ENCODE measurements at places on chromosomes 2 and 18.

GRCh38 chr2:48567671-48568070 is 37.7 kb downstream of the STON1 start:
- DNase-seq = no peak

GRCh38 chr18:54641734-54642133 is 50.7 kb downstream of the DYNAP start:
- DNase-seq = no peak

DNA sequence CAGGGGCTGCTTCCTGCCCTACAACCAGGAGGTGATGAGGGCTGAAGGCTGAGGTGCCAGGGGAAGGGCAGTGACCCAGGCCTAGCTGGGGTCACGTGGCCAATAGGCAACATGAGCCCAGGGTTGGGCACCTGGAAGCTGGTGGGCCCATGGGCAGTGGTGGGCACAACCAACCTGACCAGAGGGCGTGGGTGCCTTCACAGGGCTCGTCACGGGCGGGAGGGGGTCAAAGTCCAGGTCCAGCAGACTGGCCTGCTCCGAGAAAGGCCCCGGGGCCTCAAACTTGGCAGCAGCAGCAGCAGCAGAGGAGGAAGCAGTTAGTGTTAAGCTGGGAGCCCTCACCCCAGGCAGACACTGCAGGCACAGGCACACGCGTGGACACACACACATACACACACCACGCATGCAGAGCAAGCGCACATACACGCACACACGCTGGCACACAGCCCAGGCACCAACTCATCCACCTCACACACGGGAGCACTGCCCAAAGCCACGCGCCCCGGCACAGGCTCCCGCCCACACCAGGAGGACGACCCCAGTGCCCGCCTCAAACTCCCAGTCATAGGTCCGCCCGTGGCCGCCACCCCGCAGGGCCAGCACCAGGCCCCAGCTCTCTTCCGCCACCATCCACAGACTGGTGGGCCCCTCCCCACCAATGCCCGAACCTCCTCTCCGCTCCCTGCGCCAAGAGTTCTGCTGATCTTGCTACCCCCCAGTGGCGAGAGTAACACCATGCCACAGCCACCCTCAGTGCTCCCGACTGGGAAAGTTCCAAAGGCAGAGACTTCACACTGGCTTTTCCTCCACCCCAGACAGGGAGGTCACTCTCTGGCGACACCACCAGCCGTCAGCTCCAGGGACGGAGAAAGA is 53.0 kb downstream of the BIN1 start:
- no peak for DNase-seq

DNA sequence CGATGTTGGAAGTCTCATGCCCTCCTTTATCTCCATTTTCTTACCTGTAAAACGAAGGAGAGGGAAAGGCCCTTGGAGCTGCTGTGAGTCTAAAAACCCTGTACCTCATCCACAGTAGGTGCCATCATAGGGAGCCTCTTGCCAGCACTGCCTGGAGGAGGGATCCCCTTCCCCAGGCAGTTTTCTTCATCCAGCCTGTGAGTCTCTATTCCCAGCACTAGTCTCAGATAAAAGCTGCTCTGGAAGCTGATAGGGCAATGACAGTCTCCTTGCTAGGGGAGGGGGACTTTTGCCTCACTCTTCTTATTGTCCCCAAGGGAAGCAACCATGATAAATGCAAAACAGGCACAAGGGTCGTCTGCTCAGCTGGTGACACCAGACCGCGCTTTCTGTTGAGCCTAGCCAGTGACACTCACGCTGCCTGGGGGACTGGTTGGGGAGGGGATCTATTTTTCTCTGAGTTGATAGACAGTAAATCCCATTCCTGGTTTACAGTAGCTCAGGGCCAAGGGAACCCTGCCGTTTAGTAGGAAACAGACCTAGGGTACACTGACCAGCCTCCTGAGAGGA is 139.5 kb upstream of the NABP1 start:
- DNase-seq = no peak

GRCh38 chr18:48740851-48741485 is 202.1 kb downstream of the CTIF start:
- no peak for DNase-seq

- no peak for DNase-seq
Observed at GRCh38 chr2:33581872-33582271, 17.2 kb downstream of the FAM98A start.

DNA sequence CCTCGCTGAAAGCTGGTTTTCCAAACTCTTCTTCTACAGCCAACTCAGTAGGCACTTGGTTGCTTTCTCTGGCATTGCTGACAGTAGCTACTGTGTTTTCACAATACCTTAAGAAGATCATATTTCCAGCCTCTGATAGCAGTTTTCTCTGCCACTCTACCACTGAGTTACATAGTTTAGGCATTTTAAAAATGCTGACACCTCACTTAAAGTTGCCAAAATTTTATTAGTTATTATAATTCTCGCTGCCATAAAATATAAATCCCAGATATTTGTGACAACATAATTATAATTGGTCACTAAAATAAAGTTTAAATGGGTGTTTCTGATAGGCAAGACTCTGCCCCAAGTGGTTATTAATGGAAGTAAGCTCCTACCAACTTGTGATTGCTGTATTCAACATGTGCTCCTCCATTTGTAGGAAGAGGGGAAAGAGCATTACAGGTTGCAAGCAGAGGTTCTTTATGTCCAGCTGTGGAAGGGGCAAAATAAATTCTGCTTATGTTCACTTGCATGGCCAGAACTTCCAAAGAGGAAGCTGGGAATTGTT is 1202.8 kb downstream of the CNTNAP5 start:
- no peak for DNase-seq

DNA sequence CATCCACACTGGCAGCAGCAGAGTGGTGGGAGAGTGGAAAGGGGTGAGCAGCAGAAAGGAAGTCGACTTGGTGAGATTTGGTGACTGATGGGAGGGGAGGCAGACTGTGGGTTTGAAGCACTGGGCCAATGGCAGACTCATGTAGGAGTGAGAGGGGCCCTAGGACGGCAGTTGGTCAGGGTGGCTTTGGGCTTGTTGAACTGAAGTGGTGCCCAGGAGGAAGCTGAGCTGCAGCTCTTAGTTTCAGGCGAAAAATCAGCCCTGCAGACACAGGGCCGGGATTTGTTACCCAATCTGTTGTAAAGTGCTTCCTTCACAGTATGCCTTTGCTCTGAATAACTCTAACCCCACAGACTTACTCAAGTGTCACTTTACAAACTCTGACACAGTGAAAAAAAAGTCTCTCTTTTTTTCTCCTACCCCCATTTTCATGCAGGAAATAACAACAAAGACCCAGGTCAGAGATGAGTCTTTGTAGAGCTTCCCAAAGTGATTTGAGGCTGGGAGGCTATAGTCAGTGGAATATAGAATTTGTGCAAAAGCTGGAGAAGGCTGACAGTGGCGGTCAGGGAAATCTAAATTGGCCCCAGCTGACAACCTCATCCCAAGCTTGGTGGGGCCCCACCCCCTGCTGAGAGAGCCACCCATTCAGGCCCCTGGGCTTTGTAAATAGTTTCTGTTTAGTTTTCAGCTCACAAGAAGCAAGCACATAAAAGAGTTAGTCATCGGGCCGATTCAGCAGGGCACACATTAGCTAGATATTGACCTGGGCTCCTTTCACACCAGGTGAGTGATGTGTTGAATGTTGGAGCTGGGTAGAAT is 226.9 kb downstream of the VAPA start:
- no peak for DNase-seq

DNA sequence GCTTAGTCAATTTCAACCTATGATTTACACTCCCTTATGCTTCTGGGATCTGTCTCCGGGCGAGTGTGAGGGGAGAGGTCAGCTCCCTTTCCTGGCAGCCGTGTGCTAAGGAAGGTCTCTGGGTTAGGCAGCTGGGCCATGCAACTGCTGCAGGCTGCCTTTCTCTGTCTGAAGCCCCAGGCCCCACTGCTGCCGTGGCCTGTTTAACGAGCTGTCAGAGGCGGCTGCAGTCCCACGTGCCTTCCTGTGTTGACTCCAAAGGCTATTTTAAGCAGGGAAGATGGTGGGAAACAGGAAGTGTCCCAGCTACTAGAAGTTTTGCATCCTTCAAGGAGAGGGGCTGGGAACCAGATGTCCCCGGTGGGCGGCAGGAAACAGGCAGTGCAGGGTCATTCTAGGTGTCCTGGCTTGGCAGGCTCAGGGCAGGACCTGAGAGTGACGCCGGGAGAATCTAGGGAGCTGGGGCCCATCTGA is 186.4 kb downstream of the TNS1 start:
- no peak for DNase-seq

- DNase-seq = no peak
Observed at GRCh38 chr2:206518997-206519396, 75.7 kb downstream of the ADAM23 start.

GRCh38 chr18:8124232-8125146 is 484.7 kb upstream of the RAB12 start:
- DNase-seq = no peak

DNA sequence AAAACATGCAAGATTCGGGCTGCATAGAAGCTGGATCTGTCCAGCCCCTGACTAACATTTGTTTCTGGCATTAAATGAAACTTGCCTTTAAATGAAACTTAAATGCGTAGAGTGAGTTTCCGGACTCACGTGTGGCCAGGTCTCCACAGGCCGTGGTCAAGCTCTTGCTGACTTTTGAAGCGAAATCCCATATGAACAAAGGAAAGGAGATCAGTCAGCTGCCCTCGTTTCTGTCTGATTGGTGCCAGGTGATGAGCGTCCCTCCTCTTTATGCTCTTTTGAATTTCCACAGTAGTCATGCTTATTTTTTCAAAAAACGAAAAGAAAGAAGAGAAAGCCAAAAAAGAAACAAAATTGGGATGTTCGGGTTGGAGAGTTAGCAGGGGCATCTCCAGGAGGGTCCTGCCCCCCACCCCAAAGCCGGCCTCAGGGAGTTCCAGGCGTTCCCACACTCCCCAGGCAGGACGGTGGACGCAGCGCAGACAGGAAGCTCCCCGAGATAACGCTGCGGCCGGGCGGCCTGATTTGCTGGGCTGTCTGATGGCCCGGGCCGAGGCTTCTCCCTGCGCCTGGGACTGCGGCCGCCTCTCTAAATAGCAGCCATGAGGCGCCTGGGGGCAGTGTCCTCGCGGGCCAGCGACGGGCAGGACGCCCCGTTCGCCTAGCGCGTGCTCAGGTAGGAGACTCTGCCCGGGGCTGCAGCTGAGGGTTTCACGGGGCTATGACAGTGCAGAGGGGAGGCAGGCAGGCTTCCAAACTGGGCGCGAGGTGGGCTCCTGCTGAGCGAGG is at the start of gene COLEC11:
COLEC11 (plus strand) TSS at position 620 of the 789 bp plus-strand sequence. CDS start 9,229 bp downstream, outside the sequence.
- no peak for DNase-seq

- no peak for DNase-seq
Observed at GRCh38 chr2:100953406-100954043, 48.6 kb upstream of the RPL31 start.

DNA sequence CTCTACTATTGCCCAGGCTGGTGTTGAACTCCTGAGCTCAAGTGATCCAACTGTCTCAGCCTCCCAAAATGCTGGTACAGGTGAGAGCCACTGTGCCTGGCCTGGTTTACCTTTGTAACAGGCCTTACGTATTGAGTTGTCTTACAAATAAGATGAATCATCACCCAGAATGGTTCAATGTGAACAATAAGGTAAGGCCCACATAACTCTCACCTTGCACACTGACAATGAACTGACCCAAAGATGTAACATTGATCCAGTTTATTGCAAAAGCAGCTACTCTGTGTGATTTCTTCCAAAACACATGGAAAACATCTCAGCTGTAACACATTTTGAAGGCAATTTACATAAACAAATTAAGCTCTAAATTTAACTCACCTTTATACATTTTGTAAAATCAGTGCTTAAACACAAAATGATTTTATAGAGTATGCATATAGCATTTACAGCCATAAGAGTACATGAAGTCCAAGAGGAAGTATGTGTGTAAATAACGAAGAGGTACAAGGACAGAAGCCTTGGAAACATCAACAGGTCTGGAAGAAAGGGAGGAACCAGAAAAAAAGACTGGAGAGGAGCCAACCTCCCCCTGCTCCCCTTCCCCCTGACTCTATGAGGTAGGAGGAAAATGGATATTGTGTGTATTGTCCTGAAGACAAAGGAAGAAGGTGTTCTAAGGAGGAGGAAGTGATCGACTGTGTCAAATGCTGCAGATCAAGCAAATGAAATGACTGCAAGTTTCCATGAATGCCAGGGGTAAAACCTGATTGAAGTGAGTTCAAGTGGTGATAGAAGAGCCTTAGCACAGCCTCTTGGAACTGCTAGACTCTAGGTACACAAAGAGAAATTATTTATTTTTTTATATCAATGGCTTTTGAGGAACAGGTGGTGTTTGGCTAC is 5.6 kb upstream of the WDFY1 start:
- DNase-seq = peak; percentile 19

DNA sequence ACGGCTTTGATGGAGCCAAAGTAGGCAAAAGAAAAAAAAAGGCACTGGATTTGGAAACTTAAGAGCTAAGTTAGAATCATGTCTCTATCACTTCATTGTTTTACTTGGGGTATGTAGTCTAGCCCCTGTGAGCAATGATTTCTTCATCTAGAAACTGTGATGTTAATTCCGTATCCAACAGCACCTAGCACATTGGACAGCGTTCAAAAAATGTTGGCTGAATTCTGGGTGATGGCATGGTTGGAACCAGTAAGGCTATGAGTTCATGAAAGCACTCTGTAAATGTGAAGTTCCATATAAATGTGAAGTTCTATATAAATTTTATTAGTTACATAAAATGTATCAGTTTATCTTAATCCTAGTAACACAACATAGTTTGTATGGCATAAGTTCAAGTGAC is 308.5 kb upstream of the HNMT start:
- DNase-seq = no peak

GRCh38 chr2:124501575-124502152 is 476.6 kb downstream of the CNTNAP5 start:
- no peak for DNase-seq

DNA sequence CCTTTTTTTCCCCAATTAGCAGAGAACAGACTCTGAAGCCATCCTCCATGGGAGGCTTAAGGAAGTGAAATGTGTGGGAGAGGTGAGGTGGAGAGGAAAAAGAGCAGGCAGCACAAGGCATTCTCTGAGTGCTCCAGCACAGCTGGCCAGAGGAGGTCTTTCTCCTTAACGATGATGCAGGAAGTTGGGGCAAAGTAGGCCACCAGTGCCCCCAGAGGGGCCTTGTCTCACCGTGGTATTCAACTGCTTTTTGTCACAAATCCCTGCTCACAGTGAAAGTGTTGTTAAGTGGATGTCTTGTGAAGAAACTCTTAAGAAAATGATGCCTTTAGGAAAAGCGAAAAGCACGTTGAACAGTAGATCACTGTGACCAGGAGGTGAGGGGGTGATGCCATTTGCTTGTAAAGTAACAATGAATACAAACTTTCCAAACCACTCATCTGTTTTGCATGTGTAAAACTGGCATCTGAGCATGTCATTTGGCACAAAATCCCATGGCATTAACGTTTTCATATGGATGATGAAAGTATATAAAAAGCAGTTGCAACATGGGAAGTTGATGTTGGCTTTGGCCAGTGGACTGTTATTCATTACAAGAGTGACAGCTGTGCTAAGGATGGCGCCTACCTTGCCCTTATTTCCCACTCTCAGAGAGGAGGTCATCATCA is 49.2 kb upstream of the CDC42EP3 start:
- peak; percentile 10 for DNase-seq
